Thoracic aorta (tissue), 2 donors: ENCODE measurements at places on chromosomes 2 and 18. TPM values are rescaled to one million over a fixed set of nuclear protein-coding genes. Genes with fewer than 3 reads are reported as not detected.

DNA sequence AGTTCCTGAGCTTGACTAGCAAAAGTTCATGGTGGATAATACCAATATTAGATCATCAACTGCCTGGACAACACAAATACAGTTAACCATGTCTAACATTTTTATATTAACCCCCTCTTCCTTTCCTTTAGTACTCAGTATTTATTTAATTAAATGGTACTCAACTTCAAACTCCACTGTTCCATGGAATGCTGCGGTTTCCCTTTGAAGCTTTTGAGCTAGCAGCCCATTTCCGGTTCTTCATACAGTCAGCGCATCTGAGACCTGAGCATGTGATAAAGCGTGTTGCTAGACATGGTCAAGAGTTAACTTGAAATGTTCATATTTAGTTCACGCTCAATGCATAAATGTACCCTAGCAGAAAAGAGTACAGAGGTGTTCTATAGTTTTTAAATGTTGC, 278.4 kb downstream of the ALPK2 start:
- no peaks in the 10 kb centered on the region for H3K4me1 ChIP-seq
- H3K27me3 ChIP-seq = no peaks in the 10 kb centered on the region
- H3K27ac ChIP-seq = no peak overlapping the region
- H3K4me3 ChIP-seq = no peak overlapping the region
- no peak for DNase-seq

DNA sequence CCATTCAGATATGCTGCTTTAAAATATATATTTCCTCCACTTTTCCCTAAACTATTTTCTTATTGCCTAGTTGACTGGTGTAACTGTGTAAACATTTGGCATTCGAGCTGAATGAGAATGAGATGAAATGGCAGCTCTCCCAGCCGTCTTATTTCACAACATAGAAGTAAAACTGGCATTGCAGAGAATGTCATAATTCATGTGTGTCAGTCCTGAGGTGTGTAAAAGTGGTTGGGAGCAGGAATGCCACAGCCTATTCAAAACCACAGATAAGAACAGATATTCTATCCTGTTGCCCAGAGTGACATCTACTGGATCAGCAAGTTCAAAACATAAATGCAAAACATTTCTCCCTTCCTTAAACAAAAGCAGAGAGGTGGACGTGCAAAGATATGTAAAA, 565.5 kb upstream of the CHAC2 start:
- no peak for DNase-seq
- H3K4me3 ChIP-seq = no peak overlapping the region
- H3K36me3 ChIP-seq = no peaks in the 10 kb centered on the region
- H3K27me3 ChIP-seq = no peaks in the 10 kb centered on the region
- H3K27ac ChIP-seq = no peak overlapping the region

- H3K27ac ChIP-seq = no peak overlapping the region
- peak overlapping the region; percentile 70 for H3K4me3 ChIP-seq
- H3K27me3 ChIP-seq = no peaks in the 10 kb centered on the region
- no peak for DNase-seq
Observed at GRCh38 chr2:187447336-187447735, 716 bp downstream of the CALCRL start.

DNA sequence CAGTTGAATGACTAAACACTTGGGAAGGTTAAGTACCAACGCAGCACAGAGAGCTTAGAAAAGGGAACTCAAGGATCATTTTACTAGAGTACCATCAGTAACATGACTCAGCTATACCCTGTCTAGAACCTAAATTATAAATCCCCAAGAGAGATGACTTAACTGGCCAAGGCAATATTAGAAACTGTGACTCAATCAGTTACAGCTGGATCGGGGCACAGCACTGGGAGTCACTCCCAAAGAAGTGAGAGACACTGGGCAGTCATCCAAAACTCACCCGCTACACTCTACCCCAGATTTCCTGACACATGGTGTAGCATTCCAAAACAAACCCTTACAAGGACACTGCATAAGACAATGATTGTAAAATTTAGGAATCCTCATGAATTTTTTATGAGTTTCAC, 17.7 kb downstream of the IWS1 start:
- H3K27me3 ChIP-seq = no peaks in the 10 kb centered on the region
- no peak overlapping the region for H3K4me3 ChIP-seq
- H3K36me3 ChIP-seq = peaks cover 10% of the 10 kb centered on the region
- DNase-seq = peak; percentile 82
- H3K4me1 ChIP-seq = peaks cover 38% of the 10 kb centered on the region
- peak overlapping the region; percentile 55 for H3K27ac ChIP-seq

DNA sequence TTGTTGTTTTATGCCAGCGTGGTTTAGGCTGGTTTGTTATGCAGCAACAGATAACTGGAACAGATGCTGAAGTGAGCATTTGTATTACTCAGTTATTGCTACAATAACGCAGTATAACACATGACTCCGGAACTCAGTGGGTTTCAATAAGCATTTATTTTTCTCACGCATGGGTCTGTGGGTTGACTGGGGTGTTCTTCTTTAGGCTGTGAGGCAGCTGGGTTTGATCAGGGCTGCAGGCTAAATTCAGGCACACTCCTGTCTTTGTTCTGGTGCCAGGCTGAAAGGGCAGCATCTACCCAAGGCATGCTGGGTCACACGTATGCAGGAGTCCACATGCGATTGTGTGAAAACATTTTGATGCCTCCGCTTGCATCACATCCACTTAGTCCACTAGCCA, 3.8 kb upstream of the SLC1A4 start:
- peaks cover 11% of the 10 kb centered on the region for H3K4me1 ChIP-seq
- no peaks in the 10 kb centered on the region for H3K27me3 ChIP-seq
- H3K27ac ChIP-seq = no peak overlapping the region
- no peaks in the 10 kb centered on the region for H3K36me3 ChIP-seq

DNA sequence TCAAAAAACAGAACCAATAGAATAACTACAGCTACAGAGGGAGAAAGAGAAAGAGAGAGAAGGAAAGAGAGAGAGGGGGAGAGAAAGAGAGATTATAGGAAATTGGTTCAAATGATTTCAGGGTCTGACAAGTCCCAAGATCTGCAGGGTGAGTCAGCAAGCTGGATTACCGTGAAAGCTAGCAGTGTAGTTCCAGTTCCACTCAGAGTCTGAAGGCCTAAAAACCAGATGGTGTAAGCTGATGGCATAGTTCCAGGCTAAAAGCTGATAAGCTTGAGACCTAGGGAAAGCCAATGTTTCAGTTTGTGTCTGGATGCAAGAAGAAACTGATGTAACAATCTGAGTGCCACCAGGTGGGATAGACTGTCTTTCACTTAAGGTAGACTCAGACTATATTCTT, 397.7 kb downstream of the TRIB2 start:
- no peak overlapping the region for H3K27ac ChIP-seq
- no peaks in the 10 kb centered on the region for H3K4me1 ChIP-seq
- no peaks in the 10 kb centered on the region for H3K36me3 ChIP-seq
- H3K4me3 ChIP-seq = no peak overlapping the region

DNA sequence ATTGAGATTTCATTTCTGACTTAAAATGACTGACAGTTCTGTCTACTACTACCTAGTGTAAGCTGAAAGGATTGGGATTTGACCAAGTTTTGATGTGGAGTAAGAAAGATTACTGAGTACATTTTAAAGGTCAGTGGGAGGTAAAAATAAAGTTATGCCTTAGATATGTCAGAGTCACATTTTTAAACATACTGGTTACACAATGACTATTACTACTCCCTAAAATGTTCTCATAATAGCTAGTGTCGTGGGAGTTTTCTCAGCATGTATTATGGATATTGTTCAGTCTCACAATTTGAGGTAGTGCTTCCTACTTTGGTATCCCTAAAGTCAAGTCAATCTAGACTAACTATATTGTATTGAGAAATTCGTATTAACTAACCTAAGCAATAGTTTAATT, 1092.5 kb downstream of the LRP1B start:
- no peak for DNase-seq
- H3K27me3 ChIP-seq = no peaks in the 10 kb centered on the region
- no peaks in the 10 kb centered on the region for H3K4me1 ChIP-seq
- H3K27ac ChIP-seq = no peak overlapping the region
- no peaks in the 10 kb centered on the region for H3K36me3 ChIP-seq
- no peak overlapping the region for H3K4me3 ChIP-seq

DNA sequence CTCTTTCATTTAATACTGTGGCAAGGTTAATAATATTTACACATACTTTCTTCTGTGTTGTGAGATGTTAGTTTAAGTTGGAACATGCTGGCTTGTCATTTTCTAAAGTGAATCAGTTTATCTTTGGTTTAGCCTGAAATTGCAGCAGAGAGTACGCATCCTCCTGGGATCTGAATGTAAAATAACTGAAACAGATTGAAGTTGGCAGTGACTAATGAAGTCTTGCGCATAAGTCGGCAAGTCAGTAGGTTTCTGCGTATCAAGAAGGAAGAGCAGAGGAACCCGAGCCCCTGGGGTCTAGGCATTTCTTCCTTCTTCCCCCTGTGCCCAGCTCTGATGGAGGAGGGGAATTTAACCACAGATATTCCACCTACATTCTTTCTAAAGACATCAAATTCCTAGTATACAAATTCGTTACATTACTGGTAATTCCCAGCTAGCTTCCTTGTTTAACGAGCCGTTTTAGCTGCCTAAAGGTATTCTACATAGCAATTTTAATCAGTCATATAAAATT, 392.1 kb upstream of the RAB12 start:
- no peaks in the 10 kb centered on the region for H3K36me3 ChIP-seq
- H3K4me1 ChIP-seq = no peaks in the 10 kb centered on the region
- DNase-seq = no peak
- H3K27me3 ChIP-seq = no peaks in the 10 kb centered on the region

DNA sequence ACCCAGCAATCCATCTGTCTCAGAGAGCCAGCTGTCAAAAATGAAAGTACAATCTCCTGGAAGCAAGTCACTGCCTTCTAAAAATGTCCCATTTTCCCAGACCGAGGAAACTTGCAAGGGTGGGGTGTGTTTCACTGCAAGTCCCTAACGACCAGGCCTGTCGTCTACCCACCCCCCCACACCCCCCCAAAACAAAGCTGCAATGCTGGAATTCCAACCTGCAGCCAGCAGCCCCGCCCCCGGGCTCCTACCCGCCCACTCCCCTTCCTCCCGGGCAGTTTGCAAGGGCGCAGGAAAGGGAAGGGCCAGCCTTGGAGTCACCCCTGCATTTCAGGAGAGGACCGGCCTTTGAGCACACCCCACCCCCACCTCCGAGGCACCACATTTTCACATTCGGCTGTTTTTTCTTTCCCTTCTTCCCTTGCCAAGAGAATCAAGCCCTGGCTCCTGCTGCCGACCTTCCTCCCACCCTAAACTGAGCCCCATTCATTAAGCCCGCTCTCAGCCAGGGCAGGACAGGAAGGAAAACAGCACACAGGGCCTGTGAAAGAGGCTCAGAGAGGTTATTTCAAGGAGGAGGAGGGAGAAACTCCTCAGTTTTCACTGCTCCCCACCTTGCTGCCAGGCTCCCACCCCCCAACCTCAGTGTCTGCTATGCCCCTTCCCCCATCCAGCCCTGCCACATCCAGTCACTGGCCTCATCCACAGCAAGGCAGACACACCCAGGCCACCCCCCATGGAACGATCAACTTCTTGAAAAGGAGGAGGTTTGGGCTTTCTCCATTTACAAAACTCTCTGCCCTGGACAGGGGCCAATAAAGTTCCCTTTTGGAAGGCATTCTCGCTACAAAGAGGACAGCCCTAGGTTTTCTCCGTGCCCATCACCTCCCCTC, 11.3 kb downstream of the SMAD7 start:
- peaks cover 7% of the 10 kb centered on the region for H3K36me3 ChIP-seq
- peaks cover 72% of the 10 kb centered on the region for H3K4me1 ChIP-seq
- DNase-seq = no peak
- H3K4me3 ChIP-seq = peak overlapping the region; percentile 96
- peak overlapping the region; percentile 97 for H3K27ac ChIP-seq
- no peaks in the 10 kb centered on the region for H3K27me3 ChIP-seq

GRCh38 chr2:239299218-239299939, 101.4 kb downstream of the HDAC4 start:
- peaks cover 14% of the 10 kb centered on the region for H3K4me1 ChIP-seq
- H3K27me3 ChIP-seq = no peaks in the 10 kb centered on the region
- H3K36me3 ChIP-seq = no peaks in the 10 kb centered on the region
- no peak for DNase-seq
- no peak overlapping the region for H3K4me3 ChIP-seq
- H3K27ac ChIP-seq = no peak overlapping the region

GRCh38 chr2:20623741-20624155, 27.1 kb downstream of the HS1BP3 start:
- peaks cover 44% of the 10 kb centered on the region for H3K36me3 ChIP-seq
- no peak for DNase-seq
- no peak overlapping the region for H3K4me3 ChIP-seq
- peaks cover 43% of the 10 kb centered on the region for H3K4me1 ChIP-seq
- no peaks in the 10 kb centered on the region for H3K27me3 ChIP-seq

GRCh38 chr2:174125090-174125489, 123.2 kb downstream of the OLA1 start:
- H3K4me1 ChIP-seq = no peaks in the 10 kb centered on the region
- H3K27ac ChIP-seq = no peak overlapping the region
- DNase-seq = no peak
- H3K27me3 ChIP-seq = no peaks in the 10 kb centered on the region
- no peaks in the 10 kb centered on the region for H3K36me3 ChIP-seq

GRCh38 chr2:162840598-162841246, 2.2 kb upstream of the KCNH7 start:
- H3K36me3 ChIP-seq = no peaks in the 10 kb centered on the region
- H3K4me3 ChIP-seq = no peak overlapping the region
- no peaks in the 10 kb centered on the region for H3K4me1 ChIP-seq
- DNase-seq = no peak
- H3K27ac ChIP-seq = no peak overlapping the region

DNA sequence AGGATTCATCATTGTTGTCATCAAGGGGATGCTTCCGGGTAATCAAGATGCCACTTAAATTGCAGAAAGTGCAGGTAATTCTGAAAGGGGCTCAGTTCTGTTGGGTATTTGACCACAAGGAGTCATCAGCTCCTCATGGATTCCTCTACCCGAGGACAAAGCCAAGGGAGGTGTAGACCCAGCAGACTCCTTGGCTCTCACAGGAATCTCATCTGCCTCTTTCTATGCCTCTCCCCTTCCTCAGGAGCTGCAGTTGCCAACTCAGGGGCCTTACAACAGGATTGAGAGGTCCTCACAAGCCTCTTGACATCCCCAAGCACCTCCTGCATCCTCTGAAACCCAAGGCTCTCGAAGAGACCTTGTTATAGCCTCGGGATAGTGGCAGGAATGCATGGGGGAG, 44.0 kb downstream of the ITGB6 start:
- no peak for DNase-seq
- no peaks in the 10 kb centered on the region for H3K4me1 ChIP-seq
- H3K27ac ChIP-seq = no peak overlapping the region
- no peaks in the 10 kb centered on the region for H3K27me3 ChIP-seq
- H3K36me3 ChIP-seq = no peaks in the 10 kb centered on the region
- H3K4me3 ChIP-seq = no peak overlapping the region

UGT1A9 gene
- total RNA-seq = not detected

EGR4 gene
- not detected for total RNA-seq

NTSR2 gene
- not detected for total RNA-seq

GPR35 gene
- 5.8 TPM for total RNA-seq

FN1 gene
- total RNA-seq = 8,882 TPM

CPSF3 gene
- total RNA-seq = 18.9 TPM

PRKAG3 gene
- 0.28 TPM for total RNA-seq

TUBA3D gene
- total RNA-seq = not detected

CAPN14 gene
- total RNA-seq = not detected
